ENCODE measurements at places on chromosomes 7 and 10.

DNA sequence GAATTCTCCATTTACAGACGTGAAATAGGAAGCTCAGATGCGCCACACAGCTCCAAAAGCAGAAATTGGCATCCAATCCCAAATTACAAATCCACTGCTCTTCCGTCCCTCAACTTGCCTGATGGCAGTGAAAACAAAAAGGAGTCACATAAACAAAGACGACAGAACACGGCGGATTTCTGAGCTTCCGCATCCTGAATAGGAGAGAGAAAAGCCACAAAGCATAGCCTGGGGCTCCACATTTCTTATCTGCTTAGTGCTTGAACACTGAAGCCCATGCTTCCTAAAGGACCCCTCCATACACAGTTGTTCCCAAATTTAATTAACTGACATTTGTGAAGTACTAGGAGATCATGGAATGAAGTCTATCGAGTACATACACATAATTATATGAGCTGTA, 32.6 kb downstream of the BEND7 start:
- DNase-seq: no peak

- DNase-seq: peak; percentile 62
Measured at GRCh38 chr7:146961617-146962016, 845.0 kb downstream of the CNTNAP2 start.

DNA sequence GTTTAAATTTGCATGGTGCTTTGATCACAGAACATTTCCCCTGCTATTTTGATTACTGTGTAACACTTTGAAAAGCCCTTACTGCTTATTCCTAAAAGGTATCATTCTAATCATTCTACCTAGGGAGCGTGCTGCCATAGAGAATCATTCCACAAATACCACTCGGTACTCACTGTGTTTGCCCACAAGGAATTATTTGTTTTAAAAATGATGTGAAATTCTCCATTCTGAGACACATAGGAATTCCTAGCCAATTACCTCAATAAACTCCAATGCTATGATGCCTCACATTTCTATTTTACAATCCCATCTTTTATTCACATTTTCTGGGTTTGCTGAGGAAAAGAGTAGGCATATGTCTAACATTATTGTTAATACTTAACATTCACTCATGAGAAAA, 16.2 kb upstream of the TES start:
- no peak for DNase-seq

DNA sequence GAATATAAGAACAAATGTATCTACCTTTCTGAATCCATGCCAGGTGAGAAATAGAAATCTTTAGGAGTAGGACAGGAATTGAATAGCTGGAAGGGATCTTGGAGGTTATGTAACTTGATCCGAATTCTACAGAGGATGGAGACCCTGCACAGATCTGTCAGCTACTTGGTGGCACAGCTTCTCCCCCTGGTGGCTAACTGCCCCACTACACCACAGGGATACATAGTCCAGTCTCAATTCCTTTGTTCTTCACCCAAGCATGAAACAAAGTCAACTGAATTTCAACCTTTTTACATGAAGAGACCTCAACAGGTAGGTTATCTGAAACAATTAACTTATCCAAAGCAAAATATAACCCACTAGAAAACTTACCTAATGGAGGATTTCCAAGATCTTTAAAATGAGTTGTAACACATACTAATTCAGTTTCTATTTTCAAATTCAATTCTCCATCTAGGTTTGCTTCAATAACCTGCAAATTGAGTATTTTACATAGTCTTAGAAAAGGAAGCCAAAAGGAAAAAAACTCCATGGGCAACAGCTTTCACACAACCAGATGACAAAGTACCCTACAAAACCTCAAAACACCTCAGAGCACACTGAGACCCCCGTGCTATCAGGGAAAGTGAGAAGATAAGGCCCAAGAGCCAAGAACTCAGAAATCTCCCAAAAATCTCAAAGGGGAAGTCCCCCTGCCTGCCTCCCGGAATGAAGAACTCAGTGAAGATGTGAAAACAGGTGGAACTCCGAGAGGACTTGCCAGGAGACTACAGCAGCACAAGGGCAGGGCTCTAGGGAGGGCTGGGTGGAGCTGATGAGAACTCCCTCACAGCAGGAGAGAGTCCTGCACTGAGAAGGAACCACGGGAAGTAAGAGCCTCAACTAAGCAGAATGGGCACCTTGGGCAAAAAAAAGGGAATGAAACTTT, 10.3 kb downstream of the HUS1 start:
- peak; percentile 62 for DNase-seq

- DNase-seq: peak; percentile 78
Measured at GRCh38 chr7:43735802-43736603, 6.7 kb upstream of the COA1 start.

DNA sequence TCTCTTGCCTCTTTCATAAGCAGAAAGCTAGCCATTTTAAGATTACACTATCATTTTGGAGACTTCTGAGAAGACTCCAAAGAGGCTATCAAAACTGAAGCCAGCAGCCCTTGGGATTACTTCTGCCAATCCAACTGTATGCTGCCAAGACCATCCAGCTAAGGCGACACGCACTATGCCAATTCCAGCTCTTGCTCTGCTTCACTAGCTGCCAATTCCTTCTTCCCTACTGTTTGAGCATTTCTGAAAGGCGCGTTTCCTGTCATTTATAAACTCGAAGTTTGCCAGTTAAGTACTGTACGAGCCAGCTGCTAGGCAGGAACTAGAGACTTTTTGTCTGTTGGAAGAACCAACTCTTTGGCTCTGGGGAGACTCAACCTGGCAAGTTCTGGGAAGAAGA, 36.5 kb downstream of the MALSU1 start:
- DNase-seq: no peak

- no peak for DNase-seq
Measured at GRCh38 chr7:121515229-121515628, 119.1 kb upstream of the FAM3C start.

DNA sequence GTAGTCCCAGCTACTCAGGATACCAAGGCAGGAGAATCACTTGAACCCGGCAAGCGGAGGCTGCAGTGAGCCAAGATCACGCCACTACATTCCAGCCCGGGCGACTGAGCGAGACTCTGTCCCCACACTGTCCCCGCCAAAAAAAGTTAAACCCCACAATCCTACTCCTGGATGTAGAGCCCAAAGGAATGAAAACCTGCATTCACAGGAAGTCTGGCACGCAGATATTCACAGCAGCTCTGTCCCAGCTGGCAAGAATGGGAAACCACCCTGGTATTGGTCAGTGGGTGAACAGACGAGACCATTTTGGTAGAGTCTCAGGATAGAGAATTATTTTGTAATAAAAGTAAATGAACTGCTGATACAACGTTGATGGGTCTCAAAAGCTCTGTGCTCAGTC, 225.2 kb downstream of the MAD1L1 start:
- no peak for DNase-seq

DNA sequence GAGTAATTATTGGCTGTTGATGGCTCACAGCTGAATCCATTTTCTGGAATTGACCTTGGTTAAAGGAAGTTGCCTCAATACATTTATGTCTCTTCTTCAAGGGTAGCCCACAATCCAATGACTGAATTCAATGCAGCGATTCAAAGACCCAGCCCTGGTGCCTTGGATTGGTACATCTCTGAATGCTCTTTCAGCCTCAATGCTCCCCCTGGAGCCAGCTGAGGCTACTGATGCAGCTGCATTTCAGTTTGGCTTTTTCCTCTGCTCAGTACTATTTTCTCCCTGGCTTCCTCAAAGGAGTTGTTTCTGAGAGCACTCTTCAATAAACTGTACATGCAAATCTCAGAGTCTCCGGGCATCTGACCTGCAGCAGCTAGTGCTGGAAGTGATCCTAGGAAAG, 633 bp upstream of the EBLN1 start:
- no peak for DNase-seq

GRCh38 chr10:114669648-114670047, 11.6 kb upstream of the ABLIM1 start:
- no peak for DNase-seq

DNA sequence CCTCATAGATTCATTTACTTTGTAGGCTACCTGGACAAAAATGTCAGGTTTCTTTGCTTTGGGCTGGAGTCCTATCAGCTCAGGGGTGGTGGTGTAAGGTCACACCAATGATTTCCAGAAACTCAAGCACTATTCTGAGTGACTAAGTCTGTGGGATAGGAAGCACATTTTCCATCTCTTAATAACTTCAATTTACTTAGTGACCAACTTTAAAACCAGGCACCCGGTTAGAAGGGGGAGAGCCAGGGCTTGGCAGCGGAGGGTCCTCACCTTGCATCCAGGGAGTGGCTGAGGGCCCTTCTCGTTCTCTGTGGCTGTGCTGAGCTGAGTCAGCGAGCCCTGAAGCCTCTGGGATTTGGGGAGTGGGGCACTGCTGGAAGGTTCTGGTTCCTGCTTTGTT, 6.7 kb downstream of the CHST3 start:
- no peak for DNase-seq

DNA sequence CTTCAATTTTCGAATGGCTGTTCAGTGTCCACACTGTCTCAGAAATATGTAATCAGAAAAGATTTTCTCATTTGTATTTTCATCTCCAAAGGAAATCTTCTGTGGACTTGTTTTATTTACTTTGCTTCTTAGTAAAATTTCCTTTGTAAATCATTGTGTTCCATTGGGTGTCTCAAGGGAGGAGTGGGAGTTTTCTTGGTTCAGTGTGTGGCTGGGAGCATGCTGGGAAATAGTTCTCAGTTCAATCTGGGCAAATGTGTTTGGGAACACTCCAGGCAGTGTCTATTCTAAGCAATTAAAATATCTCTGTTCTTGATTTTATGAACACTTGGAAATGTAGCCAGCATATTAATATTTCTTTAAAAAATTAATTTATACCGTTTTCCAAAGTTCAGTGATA, 1019.8 kb downstream of the CNTNAP2 start:
- DNase-seq: no peak

DNA sequence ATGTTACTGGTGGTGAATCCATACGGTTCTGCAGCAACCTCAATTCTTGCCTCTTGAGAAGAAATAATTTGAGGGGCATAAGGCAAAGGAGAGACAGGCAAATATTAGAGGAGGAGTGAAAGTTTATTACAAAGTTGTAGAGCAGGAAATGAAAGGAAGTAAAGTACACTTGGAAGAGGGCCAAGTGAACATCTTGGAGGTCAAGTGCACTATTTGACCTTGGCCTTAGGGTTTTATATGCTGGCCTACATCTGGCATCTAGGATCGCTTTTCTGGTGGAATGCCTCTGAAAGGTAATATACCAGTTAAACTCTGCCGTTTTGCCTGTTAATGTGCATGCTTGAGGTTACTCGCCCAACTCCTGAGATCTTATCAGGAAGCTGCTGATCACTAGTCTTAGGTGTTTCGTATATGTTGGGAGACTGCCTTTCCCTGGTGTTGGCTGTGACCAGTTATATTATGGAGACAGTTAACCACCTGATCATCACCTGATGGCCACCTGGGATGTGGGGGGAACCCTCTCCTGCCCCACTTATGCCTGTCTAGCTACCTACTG, 66.1 kb upstream of the CYP2C18 start:
- no peak for DNase-seq

- peak; percentile 41 for DNase-seq
Measured at GRCh38 chr10:34407324-34407805, 407.7 kb downstream of the PARD3 start.

- peak; percentile 31 for DNase-seq
Measured at GRCh38 chr10:119139464-119140067, 25.9 kb downstream of the SFXN4 start.

- DNase-seq: no peak
Measured at GRCh38 chr7:6169805-6170520, 102.5 kb downstream of the CYTH3 start.

- no peak for DNase-seq
Measured at GRCh38 chr10:29266641-29267040, 22.2 kb upstream of the LYZL1 start.

GRCh38 chr7:101402081-101402779, 39.6 kb downstream of the COL26A1 start:
- no peak for DNase-seq
